ENCODE measurements at places on chromosomes 5 and 9.
A peak's percentile ranks its signal among the peaks of the same experiment; 100 is the strongest.

DNA sequence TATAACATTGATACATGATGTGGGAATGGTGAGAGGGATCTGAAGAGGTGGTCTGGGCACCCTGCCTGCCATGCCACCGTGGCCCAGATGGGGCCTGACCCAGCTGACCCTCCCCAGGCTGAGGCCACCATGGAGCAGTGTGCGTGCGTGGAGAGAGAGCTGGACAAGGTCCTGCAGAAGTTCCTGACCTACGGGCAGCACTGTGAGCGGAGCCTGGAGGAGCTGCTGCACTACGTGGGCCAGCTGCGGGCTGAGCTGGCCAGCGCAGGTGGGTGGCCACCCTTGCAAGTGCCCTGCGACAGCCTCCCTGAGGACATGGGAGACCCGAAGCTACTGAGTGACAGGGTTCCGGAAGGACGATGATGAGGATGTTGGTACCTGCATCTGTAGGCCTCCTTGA lies 7.2 kb downstream of the RMND5B start:
- DNase-seq = no peak

GRCh38 chr9:79015951-79016350 lies 555.8 kb upstream of the TLE4 start:
- DNase-seq = no peak

DNA sequence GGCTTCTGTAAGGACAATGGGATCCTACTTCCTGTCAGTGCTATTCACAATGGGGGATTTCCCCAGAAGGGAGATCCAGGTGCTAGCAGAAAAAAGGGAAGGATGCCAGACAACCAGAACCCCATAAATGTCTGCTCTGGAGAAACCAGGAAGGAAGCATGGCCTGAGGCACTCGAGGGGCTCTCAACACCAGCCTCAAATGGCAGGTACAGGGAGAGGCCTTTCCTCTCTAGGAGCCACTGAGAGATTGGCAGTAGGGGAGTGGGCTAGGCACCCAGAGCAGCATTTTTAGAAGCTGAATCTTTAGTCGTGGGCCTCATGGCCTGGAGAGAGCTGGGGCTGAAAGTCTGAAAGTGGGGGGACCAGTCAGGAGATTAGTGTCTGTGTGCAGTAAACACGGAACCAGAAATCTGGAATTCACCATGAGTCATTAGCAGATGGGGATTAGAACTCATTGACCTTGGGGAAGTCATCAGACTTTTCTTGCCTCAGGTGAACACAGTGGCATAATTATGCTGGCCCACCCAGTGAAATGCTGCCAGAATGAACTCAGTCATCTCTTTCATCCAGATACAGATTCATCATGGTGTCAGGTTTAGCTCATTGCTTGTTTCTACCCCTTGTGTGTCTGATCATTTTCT lies 28.3 kb downstream of the ARHGEF28 start:
- DNase-seq = peak; percentile 79

DNA sequence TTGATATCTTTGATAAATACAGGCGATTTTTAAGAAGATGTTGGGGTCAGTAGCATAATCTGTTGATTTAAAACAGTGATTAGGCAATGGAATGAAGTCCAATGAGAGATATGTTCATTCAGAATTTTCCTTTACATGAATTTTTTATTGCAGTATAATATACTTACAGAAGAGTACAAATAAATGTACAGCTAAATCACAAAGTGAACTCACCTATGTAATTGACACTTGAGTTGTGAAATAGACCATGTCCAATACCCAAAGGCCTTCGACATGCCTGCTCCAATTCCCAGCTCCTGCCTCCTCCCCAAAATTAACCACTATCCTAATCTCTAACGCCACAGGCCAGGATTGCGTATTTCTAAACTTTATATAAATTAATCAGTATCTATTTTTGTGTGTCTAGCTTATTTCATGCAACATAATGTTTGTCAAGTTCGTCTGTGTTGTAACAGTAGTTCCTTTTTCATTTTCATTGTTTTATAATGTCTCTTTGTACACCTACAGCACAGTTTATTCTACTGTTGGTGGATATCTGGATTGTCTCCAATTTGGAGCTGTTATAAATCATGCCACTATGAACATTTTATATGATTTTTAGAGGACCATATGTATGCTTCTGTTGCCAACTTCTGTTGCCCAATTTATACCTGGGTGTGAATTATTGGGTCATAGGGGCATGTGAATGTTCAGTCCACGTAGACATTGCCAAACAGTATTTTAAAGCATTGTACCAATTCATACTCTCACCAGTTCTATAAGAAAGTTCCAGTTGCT lies 208.3 kb downstream of the TLE1 start:
- no peak for DNase-seq

DNA sequence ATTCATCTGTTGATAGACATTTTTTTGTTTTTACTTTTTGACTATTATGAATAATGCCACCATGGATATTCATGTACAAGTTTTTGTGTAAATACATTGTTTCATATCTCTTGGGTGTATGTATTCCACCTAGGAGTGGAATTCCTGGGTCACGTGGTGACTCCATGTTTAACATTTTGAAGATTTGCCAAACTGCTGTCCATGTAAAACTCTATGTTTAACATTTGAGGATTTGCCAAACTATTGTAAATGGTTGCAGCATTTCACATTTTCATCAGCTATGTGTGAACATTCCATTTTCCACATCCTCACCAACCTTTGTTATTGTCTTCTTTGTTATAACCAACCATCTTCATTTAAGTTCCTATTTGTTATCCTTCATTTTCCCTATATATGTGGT lies 12.2 kb downstream of the TMEFF1 start:
- DNase-seq = no peak

DNA sequence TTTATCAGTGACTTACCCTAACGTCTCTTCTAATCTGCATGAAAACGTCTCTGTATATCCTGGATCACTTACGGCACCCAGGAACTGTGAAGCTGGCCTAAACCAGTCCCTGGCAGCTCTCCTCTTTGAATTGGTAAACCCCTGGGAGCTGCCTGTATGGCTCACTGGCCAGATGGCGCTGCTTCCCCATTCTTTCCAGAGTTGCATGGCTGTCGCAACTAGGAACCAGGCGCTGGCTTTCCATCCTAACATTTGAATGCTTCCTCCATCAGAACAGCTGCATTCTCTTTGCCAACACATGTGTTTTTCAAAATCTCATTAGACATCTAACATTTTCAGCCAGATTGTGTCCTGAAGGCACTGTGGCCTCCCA lies 8.0 kb upstream of the PCA3 start:
- peak; percentile 11 for DNase-seq

GRCh38 chr5:163508753-163509152 lies 3.3 kb downstream of the MAT2B start:
- no peak for DNase-seq

DNA sequence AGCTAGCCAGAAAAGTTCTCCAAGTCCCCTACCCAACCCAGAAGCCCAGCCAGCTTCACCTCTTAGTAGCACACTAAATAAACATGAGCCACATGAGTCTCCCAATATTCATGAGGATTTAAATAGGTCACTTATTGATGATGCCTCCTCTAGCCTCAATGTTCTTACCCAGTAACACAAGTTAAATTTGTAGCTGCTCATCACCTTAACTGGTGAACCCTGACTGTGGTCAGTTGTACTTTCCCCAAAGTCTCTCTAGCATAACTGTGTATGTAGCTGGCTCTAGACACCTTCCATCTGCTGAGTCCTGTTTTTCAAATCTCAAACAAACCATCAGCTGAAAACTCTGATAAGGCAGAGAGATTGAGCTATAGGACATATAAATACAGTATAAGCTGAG lies 100.3 kb upstream of the ELAVL2 start:
- no peak for DNase-seq

GRCh38 chr9:34203275-34203991 lies 24.6 kb downstream of the UBAP1 start:
- DNase-seq = no peak

- DNase-seq = no peak
These were observed 281.2 kb downstream of the NR2F1-AS1 start for GRCh38 chr5:93299681-93300308.

GRCh38 chr9:32783168-32783891 lies at the start of gene TMEM215:
TSS of gene TMEM215 (plus strand) at chr9:32783540. CDS start at chr9:32784184, 644 bp downstream.
- no peak for DNase-seq

DNA sequence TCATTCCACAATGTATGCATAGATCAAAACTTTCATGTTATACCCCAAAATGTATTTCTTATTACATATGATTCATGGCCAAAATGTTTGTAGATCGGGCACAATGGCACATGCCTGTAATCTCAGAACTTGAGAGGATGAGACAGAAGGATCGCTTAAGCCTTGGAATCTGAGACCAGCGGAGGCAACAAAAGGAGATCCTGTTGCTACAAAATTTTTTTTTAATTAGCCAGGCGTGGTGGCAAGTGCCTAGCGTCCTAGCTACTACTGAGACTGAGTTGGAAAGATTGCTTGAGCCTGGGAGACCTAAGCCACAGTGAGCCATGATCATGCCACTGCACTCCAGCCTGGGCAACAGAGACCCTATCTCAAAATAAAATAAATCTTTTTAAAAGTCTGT lies 89.9 kb downstream of the MAPKAP1 start:
- DNase-seq = no peak

DNA sequence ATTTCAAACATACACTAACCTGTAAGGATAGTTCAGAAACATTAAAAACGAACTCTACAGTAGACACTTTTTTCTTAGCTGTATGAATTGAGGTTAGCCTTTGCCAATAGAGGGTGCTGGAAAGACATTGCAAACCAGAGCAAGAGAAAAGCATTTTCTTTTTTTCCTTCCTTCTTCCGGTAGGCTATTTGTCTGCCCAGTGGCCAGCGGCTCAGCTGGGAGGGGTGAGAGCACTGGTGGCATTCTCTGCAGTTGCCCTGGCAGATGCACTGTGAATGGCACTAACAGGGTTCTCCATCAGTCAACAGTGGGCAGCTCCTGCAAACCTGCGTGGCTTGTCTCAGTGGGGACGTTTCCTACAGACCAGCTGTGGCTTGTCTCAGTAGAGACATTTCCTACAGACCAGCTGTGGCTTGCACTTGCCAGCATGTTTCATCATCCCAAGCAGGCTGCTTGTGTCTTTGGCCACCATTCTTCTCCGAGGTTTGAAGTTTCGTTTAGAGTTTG lies 984.5 kb upstream of the CDH18 start:
- peak; percentile 86 for DNase-seq

DNA sequence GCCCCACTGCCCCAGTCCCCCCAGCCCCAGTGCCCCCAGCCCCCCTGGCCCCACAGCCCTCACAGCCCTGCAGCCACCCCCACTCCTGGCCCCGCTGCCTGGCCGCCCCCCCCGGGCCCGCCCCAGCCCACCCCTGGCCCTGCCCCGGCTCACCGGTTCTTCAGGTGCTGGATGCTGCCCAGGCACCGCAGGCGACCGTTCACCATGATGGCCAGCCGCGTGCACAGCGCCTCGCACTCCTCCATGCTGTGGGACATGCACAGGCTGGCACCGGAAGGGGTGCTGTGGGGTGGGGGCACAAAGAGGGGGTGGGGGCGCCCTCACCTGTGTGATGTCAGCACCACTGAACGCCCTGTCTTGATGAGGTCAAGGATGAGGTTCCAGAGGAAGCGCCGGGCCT lies 12.8 kb upstream of the CLIC3 start:
- no peak for DNase-seq

- no peak for DNase-seq
These were observed 263.4 kb downstream of the DEPDC1B start for GRCh38 chr5:60436518-60436917.

DNA sequence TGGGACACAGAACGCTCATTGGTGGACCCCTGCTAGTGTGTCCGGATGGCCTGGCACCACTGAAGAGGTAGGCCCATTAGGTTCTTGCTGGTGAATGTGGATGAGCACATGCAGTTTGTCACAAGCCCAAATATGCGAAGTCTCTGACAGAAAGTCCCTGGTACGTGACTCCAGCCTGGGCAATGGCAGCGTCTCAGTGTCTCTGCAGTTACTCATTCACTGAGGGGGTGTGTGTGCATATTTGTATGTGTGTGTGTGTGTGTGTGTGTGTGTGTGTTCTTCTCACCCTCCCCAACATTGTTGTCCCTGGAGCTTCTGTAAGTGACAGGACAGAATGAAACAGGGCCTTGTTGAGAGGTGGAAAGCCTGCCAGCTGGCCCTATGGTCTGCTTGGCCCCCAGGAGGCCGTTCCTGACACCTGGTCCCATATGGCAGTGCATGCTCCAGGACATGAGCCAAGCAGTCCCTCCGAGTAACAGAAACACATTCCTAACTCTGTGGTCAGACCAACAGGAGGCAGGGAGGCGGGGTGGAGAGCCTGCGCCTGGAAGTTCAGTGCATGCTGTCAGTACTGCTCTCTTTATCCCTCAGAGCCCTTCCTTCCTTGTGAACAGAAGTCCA lies 169.9 kb downstream of the SLC28A3 start:
- DNase-seq = peak; percentile 98

GRCh38 chr9:5205071-5205470 lies 19.6 kb upstream of the INSL6 start:
- no peak for DNase-seq

DNA sequence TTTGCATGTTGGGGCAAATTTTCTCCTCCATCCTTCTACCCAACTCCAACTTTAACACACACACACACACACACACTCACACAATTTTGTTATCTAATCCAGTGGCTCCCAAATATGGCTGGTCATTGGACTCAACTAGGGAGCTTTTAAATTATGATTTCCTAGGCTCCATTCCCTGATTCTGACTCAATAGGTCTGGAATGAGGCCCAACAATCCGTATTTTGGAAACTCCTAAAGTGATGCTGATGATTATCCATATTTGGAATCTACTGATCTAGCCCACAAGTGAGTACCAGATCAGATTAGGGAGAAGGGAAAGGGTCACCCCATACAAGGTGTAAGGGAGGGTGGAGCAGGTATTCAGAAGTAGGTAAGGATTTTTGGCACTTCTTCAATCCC lies 309.7 kb downstream of the TLE1 start:
- no peak for DNase-seq

- DNase-seq = no peak
These were observed 58.3 kb upstream of the SHB start for GRCh38 chr9:38127271-38127839.

GRCh38 chr5:154947778-154948177 lies 6.9 kb downstream of the MRPL22 start:
- no peak for DNase-seq

DNA sequence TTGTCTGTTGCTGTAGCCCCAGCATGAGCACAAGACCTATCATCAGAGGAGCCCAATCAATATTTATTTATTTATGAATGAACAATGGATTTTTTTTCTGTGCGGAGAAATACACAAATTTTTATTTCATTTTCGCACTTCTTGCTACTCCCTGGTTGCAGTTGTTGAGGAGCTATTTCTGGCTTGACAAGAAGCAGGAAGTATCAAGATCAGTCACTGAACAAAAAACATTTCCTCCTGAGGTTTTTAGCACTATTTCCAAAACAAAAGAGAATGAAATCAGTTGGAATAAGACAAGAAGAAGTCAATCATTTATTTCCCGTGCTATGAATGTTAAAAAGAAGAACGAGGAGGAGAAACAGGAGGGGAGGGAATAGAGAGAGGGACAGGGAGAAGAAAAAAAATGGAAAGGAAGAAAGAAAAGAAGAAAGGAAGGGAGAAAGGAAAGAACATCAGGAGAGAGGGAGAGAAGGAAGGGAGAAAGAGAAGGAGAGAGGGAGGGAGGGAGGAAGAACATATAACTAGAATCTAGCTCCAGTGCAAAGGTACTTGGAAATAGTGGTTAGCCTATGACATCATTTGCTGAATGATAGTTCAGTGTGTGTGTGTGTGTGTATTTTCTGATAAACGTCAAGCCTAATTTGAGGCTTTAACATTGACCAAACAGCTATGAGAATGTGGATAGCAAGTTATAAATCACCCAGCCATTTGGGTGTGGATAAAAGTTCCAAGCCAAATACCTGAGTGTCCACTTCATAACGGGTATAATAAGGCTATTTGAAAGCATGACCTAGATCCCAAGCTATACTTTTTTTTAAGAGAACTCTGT lies 586.0 kb downstream of the EBF1 start:
- DNase-seq = no peak

GRCh38 chr9:104968025-104968982 lies 40.3 kb upstream of the ABCA1 start:
- DNase-seq = peak; percentile 87

All from A172 (cell line).